A549 treated with GW870086 at 1 μM for 4 hours (cell line): ENCODE measurements at places on chromosomes 5 and 9. TPM values are rescaled to one million over a fixed set of nuclear protein-coding genes. Genes with fewer than 3 reads are reported as not detected.

The RNF183 gene
- total RNA-seq: 0.19 TPM in 1 of 5 replicates, not detected in the others

The RUSC2 gene
- 25.2 to 32.1 TPM (median 30.5 TPM) in 5 replicates for total RNA-seq

The KLHL3 gene
- total RNA-seq: 0.08 to 0.16 TPM (median 0.14 TPM) in 5 replicates

The BTNL9 gene
- total RNA-seq: 0.19 to 1.0 TPM (median 0.72 TPM) in 5 replicates

The SLC25A25 gene
- 7.2 to 8.7 TPM (median 8.0 TPM) in 5 replicates for total RNA-seq

The BTNL8 gene
- not detected in 5 replicates for total RNA-seq

The GALNT12 gene
- 2.4 to 4.5 TPM (median 4.1 TPM) in 5 replicates for total RNA-seq

The LRSAM1 gene
- 8.9 to 11.7 TPM (median 10.4 TPM) in 5 replicates for total RNA-seq

The GABBR2 gene
- 0.06 to 0.45 TPM (median 0.15 TPM) in 5 replicates for total RNA-seq

The SLC34A3 gene
- 0.06 to 0.17 TPM (median 0.11 TPM) in 5 replicates for total RNA-seq

The PHF24 gene
- total RNA-seq: 0.07 to 0.29 TPM (median 0.16 TPM) in 5 replicates

The WASHC1 gene
- 7.1 to 12.4 TPM (median 10.7 TPM) in 5 replicates for total RNA-seq

The TMED9 gene
- total RNA-seq: 273 to 293 TPM (median 280 TPM) in 5 replicates

The NDUFAF2 gene
- 72.4 to 84.0 TPM (median 77.2 TPM) in 5 replicates for total RNA-seq

The TUSC1 gene
- total RNA-seq: 4.3 to 7.1 TPM (median 6.2 TPM) in 5 replicates

The CENPH gene
- total RNA-seq: 24.1 to 31.9 TPM (median 29.1 TPM) in 5 replicates

The PCDHGA4 gene
- total RNA-seq: 0.07 to 0.18 TPM (median 0.14 TPM) in 5 replicates

The FCN1 gene
- total RNA-seq: not detected in 5 replicates

The AOPEP gene
- 155 to 208 TPM (median 193 TPM) in 5 replicates for total RNA-seq

The PROP1 gene
- total RNA-seq: 0.19 TPM in 1 of 5 replicates, not detected in the others

The NUTM2G gene
- total RNA-seq: not detected in 5 replicates

The LURAP1L gene
- total RNA-seq: 23.6 to 33.9 TPM (median 32.4 TPM) in 5 replicates

The FOXD4L3 gene
- total RNA-seq: 0.11 to 0.12 TPM in 2 of 5 replicates, not detected in the others

The SPTAN1 gene
- total RNA-seq: 143 to 151 TPM (median 149 TPM) in 5 replicates

The SH3RF2 gene
- 2.5 to 3.8 TPM (median 3.6 TPM) in 5 replicates for total RNA-seq

The ARHGAP26 gene
- 5.9 to 9.5 TPM (median 8.8 TPM) in 5 replicates for total RNA-seq

The NRG2 gene
- 1.4 to 2.2 TPM (median 1.6 TPM) in 5 replicates for total RNA-seq

The GABRA1 gene
- total RNA-seq: not detected in 5 replicates

The TXNDC8 gene
- total RNA-seq: not detected in 5 replicates

The POU5F2 gene
- total RNA-seq: not detected in 5 replicates

The ENTREP1 gene
- 0.41 to 0.75 TPM (median 0.58 TPM) in 5 replicates for total RNA-seq

The DDX4 gene
- not detected in 5 replicates for total RNA-seq

The DPYSL3 gene
- 19.4 to 27.1 TPM (median 22.8 TPM) in 5 replicates for total RNA-seq

The GFI1B gene
- not detected in 5 replicates for total RNA-seq

The LOX gene
- 0.93 to 2.5 TPM (median 1.4 TPM) in 5 replicates for total RNA-seq

The SV2C gene
- total RNA-seq: 0.03 TPM in 1 of 5 replicates, not detected in the others

The TMEM215 gene
- total RNA-seq: 0.03 TPM in 2 of 5 replicates, not detected in the others

The SPAG8 gene
- 0.35 to 0.76 TPM (median 0.64 TPM) in 5 replicates for total RNA-seq

The OR1J2 gene
- total RNA-seq: not detected in 5 replicates

The SLC36A3 gene
- not detected in 5 replicates for total RNA-seq

The ACER2 gene
- 2.3 to 3.1 TPM (median 2.9 TPM) in 5 replicates for total RNA-seq
